Right lobe of liver (tissue), 6 donors: ENCODE measurements at places on chromosomes 13 and 19.

- DNase-seq, result no peak
Measured at GRCh38 chr13:88118952-88119351, 447.8 kb downstream of the SLITRK5 start.

DNA sequence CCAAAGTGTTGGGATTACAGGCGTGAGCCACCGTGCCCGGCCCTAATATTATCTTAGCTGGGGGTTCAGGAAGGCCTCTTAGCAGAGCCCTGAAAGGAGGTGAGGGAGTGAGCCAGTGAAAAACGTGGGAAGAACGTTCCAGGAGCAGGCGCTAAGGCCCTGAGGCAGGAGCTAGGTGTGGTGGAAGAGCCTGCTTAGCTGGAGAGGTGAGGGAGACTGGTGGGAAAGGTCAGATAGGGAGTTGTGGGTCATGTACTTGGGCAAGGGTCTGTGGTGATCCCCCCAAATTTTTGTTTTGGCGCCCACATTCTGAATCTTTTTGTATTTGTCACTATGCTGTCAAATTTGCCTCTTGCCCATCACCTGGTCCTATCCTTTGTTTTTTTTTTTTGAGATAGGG is 5.1 kb upstream of the INAFM1 start:
- peak; percentile 11 for DNase-seq

GRCh38 chr19:9178901-9179300 is at the start of gene OR7D2:
TSS of gene OR7D2 (plus strand) at chr19:9178979. CDS start at chr19:9185782, 6,803 bp downstream.
- no peak for DNase-seq

GRCh38 chr19:6971366-6971765 is 49.9 kb downstream of the MBD3L2B start:
- DNase-seq, result no peak

- peak; percentile 73 for DNase-seq
Measured at GRCh38 chr19:3163230-3163886, 15.2 kb upstream of the S1PR4 start.

- no peak for DNase-seq
Measured at GRCh38 chr19:19321141-19321577, 530 bp downstream of the MAU2 start.

- DNase-seq, result no peak
Measured at GRCh38 chr13:33388286-33388998, 102.9 kb upstream of the STARD13 start.

- DNase-seq, result no peak
Measured at GRCh38 chr13:41780715-41781706, 179.9 kb downstream of the VWA8 start.

DNA sequence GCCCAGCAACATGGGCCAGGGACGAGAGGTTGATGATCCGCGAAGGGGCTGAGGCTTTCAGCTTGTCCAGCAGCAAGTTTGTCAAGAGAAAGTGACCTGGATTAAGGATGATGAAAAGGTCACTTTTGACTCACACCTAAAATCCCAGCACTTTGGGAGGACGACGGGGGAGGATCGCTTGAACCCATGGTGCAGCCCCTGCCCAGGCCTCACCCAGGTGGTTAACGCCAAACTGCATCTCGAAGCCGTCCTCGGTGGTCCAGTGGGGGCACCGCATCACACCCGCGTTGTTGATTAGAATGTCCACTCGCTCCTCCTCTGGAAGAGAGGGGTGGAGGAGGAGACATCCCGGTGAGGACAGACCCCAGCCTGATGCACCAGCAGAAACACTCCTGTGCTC is 10.4 kb upstream of the GP6 start:
- no peak for DNase-seq

DNA sequence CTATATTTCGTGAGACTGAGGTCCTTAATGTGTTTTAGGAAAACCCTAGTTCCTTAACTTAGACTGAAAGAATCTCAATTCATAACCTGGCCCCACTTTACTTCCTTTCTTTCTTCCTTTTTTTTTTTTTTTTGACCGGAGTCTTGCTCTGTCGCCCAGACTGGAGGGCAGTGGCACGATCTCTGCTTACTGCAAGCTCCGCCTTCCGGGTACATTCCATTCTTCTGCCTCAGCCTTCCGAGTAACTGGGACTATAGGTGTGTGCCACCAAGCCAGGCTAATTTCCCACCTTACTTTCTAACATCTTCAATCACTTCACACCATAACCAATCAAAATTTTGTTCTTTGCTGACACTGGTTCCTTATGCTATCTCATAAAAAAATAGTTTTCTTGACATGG is 2097.0 kb downstream of the PCDH9 start:
- no peak for DNase-seq
